ENCODE measurements at places on chromosomes 2 and 18.

GRCh38 chr2:108629417-108629816 lies 89.9 kb upstream of the RANBP2 start:
- no peak for DNase-seq

- no peak for DNase-seq
Measured at GRCh38 chr2:53111406-53111805, 656.2 kb upstream of the CHAC2 start.

- no peak for DNase-seq
Measured at GRCh38 chr2:64210816-64211215, 66.6 kb upstream of the PELI1 start.

DNA sequence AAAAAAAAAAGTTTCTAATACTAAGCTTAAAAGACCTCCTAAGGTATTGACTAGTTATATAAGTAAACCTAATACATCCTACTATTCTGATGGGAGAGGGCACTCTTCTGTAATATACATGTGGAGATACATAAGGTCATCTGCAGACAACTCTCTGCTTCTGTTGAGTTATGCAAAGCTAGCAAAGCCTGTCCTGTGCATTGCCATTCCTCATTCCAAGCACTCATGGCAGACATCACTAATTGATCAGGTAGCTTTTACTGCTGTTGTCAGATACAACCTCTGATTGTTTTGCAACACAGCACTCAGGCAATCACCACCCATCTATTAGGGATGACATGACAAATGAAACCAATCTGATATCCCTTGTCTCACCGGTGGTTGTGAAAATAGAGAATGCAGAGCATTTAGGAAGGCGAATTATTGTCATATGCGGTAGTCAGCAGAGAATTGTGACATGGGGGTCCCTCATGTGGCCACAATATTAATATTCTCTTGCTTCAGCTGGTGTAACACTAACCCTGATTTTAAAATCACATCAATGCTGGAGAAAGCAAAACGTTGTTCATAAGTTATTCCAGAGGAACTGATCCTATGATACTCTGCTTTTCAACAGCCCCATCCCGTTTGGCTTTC lies 416.5 kb upstream of the GYPC start:
- no peak for DNase-seq

GRCh38 chr2:124561486-124561885 lies 536.4 kb downstream of the CNTNAP5 start:
- DNase-seq, result no peak

DNA sequence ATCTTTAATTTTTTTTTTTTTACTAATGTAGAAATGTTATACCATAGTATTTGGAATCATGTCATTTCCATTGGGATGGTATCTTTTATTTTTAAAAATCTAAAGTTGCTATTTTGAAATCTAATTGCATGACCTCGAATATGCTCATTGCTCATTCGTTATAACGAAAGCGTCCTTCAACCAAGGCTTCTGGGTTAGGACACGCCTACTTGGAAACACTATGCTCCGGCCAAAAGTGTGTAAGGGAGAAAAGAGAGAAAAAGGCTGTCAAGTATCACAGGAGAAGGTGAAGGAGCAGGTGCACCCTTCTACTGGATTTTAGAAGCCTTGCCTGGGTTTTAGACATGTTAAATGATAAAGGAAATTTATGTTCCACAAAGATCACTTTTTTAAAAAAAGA lies 465.9 kb upstream of the ID2 start:
- no peak for DNase-seq

GRCh38 chr18:69523582-69523981 lies 122.9 kb downstream of the DOK6 start:
- no peak for DNase-seq

GRCh38 chr2:68853035-68853434 lies 18.2 kb downstream of the BMP10 start:
- DNase-seq, result no peak

GRCh38 chr2:6139142-6139541 lies 447.0 kb downstream of the SOX11 start:
- no peak for DNase-seq

- no peak for DNase-seq
Measured at GRCh38 chr2:104249629-104250028, 604.3 kb upstream of the POU3F3 start.

GRCh38 chr2:63041592-63041991 lies 9.0 kb upstream of the OTX1 start:
- no peak for DNase-seq

DNA sequence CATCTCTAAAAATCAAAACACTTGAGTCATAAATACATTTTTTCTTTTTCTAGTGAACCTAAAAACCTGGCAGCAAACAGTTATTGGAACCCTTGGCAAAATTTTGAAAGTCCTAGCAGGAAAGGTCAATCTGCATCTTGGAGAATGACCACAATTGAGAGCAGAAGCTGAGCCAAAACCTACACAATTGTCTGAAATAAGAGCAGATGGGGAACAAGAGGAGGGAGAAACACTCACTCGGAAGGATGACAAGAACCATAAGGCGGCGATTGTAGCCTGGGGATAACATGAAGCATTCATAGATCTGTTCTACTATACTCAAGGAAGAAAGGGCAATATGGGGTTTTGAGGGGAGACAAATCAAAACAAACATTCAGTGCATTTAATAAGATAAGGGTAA lies 117.0 kb downstream of the CHN1 start:
- DNase-seq, result no peak

Data from CD4-positive, alpha-beta T cell (primary cell).